Central memory CD8-positive, alpha-beta T cell (primary cell): ENCODE measurements at places on chromosomes 3 and 15.

- no peak for DNase-seq
Observed at GRCh38 chr3:42708611-42709151, 6.1 kb upstream of the HHATL start.

GRCh38 chr3:138477120-138477519 is 42.7 kb downstream of the ESYT3 start:
- no peak for DNase-seq

GRCh38 chr3:52480768-52481715 is 14.1 kb upstream of the STAB1 start:
- DNase-seq = no peak

DNA sequence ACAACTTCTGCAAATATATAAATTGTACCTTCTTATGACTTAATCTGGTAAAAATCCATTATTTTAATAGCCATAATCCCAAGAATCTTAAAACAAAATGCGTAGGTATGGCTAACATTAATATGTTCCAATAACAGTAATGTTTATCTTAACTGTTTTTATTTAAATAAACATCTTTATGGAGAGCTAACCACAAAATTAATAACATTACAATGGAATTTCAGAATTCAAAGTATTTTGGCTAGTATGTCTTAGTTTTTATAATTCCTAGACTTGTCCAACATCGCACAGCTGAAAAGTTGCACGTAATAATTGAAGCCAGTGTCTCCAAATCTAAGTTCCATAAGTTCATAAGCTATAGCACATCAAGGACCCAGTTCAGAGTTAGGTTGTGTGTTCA is 47.6 kb downstream of the ANKRD28 start:
- no peak for DNase-seq

DNA sequence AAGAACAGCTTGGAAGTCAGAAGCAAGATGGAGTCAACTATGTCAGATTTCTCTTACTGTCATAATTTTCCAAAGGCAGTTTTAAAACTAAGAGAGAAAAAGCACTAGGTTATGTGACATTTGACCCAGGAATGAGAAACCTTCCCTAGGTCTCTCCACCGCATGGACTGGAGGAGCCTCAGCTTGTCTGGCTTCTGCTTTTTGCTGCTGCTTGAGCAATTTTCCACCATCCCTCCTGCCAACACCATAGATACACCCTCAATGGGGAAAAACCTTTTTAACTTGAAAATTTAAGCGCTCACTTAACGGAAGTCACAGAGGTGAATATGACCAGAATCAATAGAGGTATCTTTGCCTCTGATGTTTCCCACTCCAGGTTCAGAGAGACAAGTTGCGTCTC is 17.8 kb upstream of the IREB2 start:
- no peak for DNase-seq

- DNase-seq = no peak
Observed at GRCh38 chr3:37443363-37444035, 269.1 kb upstream of the LRRFIP2 start.
